CD4-positive, alpha-beta memory T cell (primary cell): ENCODE measurements at places on chromosomes 1 and 21. TPM values are rescaled to one million over a fixed set of nuclear protein-coding genes. Genes with fewer than 3 reads are reported as not detected.

DNA sequence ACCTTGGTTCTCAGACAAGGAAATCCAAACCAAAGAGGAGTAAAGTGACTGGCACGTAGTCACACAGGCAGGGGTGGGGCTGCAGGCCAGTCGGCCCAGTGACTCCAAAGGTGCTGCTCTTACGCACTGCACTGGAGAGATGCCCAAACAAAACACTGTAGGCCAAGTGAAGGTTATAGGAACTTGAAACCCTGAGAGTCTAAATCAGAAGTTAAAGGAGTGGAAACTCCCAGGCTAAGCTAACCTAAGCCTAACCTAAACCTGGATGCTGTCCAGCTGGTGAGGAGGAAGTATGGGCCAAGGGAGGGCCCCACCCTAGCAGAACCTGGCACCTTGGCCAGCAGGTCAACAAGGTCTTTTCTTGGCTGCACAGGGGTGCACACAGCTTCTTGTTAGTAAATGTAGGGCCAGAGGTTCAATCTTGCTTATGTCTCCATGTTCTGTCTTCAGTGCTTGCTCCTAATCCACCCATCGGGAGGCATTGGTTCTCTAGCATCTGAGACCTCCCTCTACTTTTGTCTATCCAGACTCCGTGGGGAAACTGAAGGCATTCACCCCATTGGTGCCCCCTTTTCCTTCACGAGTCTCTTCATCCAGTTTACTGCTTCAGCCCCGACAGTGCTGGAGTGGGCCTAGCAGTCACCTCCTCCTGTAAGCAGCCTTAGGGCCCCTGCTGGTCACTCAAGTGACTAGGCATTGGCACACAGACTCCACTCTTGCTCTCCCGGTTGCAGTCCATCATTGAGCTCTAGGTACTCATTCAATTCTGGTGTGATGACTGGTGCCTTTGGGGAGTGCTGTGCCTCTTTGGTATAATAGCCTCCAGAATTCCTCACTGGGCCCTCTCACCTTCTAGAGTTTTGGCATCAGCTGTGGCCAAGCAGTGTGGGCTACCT lies 12.9 kb upstream of the TMEM125 start:
- no peak overlapping the region for H3K27ac ChIP-seq
- H3K4me3 ChIP-seq = no peak overlapping the region
- no peaks in the 10 kb centered on the region for H3K36me3 ChIP-seq
- DNase-seq = no peak

- no peaks in the 10 kb centered on the region for H3K4me1 ChIP-seq
- no peaks in the 10 kb centered on the region for H3K27me3 ChIP-seq
- DNase-seq = no peak
- no peak overlapping the region for H3K4me3 ChIP-seq
- H3K36me3 ChIP-seq = no peaks in the 10 kb centered on the region
- no peak overlapping the region for H3K27ac ChIP-seq
Observed at GRCh38 chr1:242886137-242886536, 361.6 kb upstream of the PLD5 start.

GRCh38 chr1:64155278-64155677 lies 48.1 kb upstream of the UBE2U start:
- H3K27ac ChIP-seq = no peak overlapping the region
- H3K36me3 ChIP-seq = no peaks in the 10 kb centered on the region
- no peaks in the 10 kb centered on the region for H3K4me1 ChIP-seq
- no peak for DNase-seq

DNA sequence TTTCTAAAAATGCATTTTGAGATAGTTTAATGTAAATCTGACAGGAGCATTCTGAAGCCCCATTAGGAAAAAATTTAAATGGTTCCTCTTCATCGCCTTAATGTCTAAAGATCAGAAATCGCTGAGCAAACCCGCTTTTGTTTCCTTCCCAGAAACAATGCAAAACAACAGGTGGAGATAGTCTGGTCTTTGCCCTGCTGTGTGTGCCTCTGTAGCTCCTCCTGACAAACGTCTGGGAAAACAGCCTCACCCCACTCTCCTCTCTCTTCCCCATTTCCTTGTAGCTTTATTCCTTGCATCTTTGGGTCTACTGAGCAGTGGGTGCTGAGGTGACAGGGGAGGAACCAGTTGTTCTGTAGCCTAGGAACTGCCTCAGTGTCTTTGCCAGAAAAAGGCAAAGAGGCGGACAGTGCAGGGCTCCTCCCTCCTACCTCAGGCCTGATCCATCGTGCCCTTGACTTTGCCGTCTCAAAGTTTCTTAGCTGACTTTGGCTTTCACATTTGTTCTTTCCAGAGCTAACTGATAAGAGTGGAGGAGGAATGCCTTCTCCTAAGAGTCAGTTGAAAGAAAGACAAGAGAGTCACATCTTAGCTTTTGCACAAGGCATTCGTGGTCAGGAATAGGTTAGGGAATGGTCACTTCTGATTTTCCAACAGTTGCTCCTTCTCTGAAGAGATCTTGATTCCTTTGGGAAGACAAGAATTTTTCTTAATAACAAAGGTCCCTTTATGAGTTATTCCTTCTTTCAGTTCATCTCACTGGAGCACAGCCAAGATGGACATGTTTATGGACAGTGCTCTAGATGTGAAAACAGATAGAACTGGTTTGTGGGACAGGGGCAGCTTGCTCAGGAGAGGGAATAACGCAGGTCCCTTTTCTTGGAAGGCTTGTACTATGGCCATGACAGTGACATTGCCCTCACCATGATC lies 24.9 kb downstream of the SYT11 start:
- DNase-seq = no peak
- no peak overlapping the region for H3K4me3 ChIP-seq
- H3K27me3 ChIP-seq = no peaks in the 10 kb centered on the region
- no peaks in the 10 kb centered on the region for H3K4me1 ChIP-seq
- peaks cover 9% of the 10 kb centered on the region for H3K36me3 ChIP-seq
- H3K27ac ChIP-seq = no peak overlapping the region

DNA sequence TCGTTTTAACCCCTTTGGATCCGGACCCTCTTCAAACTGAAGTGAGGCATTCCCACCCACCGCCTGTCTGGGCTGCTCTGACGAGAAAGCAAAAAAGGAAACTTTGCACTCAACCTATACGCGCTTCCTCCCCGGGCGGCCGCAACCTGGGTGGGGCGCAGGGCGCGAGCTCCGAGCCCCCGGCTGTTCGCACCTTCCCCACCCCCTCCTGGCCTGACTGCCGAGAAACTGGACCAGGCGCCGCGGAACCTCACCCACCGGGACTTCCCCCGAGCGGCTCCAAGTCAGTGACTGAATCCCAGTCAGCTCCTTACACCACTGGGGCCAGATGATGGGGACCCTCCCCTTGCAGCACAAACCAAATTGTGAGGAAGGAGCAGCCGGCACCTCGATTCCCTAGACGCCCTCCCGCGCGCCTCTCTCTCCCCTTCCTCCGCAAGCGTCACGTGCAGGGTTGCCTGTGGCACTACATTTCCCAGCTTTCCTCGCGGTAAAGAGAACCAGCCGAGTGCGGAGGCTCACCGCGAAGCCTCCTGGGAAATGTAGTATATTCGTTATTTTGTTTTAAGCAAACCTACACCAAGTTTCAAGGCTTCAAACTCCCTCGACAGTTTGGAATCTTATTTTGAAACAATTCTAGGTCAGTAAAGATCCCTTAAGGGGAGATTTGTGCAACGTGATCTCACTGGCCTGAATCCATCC lies at the start of gene RAB29:
TSS of gene RAB29 (minus strand) at position 468 of the 702 bp plus-strand sequence. CDS start 526 bp downstream, outside the sequence.
- peak within 1 kb of the TSS; percentile 87 for H3K27ac ChIP-seq
- DNase-seq = peak; percentile 90
- H3K4me3 ChIP-seq = peak within 1 kb of the TSS; percentile 59
- H3K36me3 ChIP-seq = peaks cover 7% of the 10 kb centered on the region
- no peaks in the 10 kb centered on the region for H3K27me3 ChIP-seq
- H3K4me1 ChIP-seq = peaks cover 43% of the 10 kb centered on the region

DNA sequence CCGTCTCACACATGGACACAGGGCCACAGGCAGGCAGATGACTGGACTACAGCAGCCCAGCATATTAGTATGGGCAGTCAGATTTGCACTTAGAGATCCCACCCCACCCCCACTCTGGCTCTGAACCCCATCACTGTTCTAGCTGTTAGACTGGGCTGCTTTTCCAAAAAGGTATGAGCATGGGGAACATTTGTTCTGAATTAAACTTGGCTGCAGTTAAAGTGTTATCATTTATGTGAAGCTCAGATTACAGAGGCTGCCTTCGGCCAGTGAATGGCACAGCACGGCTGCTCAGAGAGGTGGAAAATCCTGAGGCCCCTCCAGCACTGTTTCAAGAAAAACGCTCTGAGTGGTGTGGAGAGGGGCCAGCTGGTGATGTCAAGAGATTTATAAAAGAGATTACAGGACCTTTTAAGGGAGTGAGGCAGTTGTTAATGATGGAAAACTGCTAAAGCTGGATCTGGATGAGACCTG lies 6.9 kb upstream of the NOS1AP start:
- H3K4me1 ChIP-seq = no peaks in the 10 kb centered on the region
- H3K4me3 ChIP-seq = no peak overlapping the region
- H3K27me3 ChIP-seq = no peaks in the 10 kb centered on the region
- no peak for DNase-seq

GRCh38 chr1:32676945-32677344 lies 25.6 kb downstream of the SYNC start:
- peaks cover 63% of the 10 kb centered on the region for H3K36me3 ChIP-seq
- H3K4me1 ChIP-seq = no peaks in the 10 kb centered on the region
- H3K27me3 ChIP-seq = no peaks in the 10 kb centered on the region
- no peak overlapping the region for H3K27ac ChIP-seq
- DNase-seq = no peak

- no peak for DNase-seq
- peaks cover 58% of the 10 kb centered on the region for H3K4me1 ChIP-seq
- no peak overlapping the region for H3K4me3 ChIP-seq
Observed at GRCh38 chr1:13733711-13734110, 33.7 kb downstream of the PRDM2 start.

GRCh38 chr1:218496561-218496960 lies 151.4 kb downstream of the TGFB2 start:
- no peak overlapping the region for H3K27ac ChIP-seq
- H3K4me1 ChIP-seq = no peaks in the 10 kb centered on the region

GRCh38 chr1:150748878-150749719 lies 16.5 kb downstream of the CTSS start:
- H3K4me3 ChIP-seq = no peak overlapping the region
- H3K36me3 ChIP-seq = peaks cover 58% of the 10 kb centered on the region
- no peak for DNase-seq
- H3K4me1 ChIP-seq = no peaks in the 10 kb centered on the region
- no peaks in the 10 kb centered on the region for H3K27me3 ChIP-seq
- H3K27ac ChIP-seq = no peak overlapping the region

DNA sequence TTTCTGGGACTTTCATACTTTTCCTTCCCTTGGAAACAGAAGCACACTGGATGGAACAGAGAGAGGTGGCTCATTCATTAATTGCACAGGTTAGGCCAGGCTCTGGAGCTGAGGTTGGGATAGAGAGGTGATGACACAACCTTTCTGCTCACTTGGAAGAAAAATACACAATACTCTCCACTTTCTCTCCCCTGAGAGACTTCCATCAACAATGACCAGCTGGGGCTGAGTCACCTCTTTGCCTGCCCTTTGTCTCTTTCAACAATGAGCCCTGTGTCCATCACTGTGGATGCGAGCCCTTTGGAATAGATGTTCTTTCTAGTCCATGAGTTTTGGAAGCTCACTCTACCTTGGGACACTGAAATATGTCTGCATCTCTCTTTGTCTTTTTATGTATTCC lies 43.1 kb downstream of the ATP2B4 start:
- DNase-seq = no peak
- H3K4me1 ChIP-seq = peaks cover 82% of the 10 kb centered on the region
- H3K4me3 ChIP-seq = no peak overlapping the region
- H3K36me3 ChIP-seq = no peaks in the 10 kb centered on the region

GRCh38 chr1:22038036-22038435 lies 14.5 kb upstream of the CDC42 start:
- no peak overlapping the region for H3K4me3 ChIP-seq
- no peak overlapping the region for H3K27ac ChIP-seq
- H3K36me3 ChIP-seq = no peaks in the 10 kb centered on the region
- no peak for DNase-seq

DNA sequence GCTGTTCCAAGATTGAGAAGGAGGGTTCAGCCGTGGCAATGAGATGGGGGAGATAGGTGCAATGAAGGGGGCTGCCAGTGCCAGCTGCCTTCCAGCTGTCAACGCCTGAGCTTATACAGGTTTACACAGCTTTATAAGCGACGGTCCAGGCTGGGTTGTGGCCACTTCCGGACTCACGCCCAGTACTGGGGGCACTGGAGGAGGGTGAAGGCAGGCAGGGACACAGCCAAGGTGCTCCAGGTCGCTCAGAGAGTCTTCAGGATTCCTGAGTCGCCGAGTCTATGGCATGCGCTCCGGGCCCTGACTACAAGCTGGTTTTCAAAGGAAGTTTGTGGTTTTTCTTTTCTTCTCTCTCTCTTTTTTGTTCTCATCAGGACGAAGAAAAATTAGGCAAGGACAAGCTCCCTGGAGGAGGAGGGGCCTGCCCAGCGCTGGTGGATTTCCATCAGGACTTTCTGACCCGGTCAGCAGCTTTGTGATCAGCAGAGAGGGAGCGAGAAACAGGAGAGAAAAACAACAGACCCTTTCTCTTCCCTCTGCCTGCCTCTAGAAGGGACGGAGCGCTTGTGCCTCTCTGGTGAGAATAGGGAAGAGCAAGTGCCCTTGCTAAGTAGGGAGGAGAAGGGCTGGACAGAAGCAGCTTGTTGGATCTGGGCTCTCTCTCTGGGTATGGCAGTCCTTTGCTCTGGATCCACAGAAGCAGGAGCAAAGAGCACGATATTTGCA lies at the start of gene MINDY1:
TSS of gene MINDY1 (minus strand) at position 576 of the 726 bp plus-strand sequence. CDS start 4,285 bp downstream, outside the sequence.
- peaks cover 2% of the 10 kb centered on the region for H3K36me3 ChIP-seq
- H3K27me3 ChIP-seq = no peaks in the 10 kb centered on the region
- H3K4me3 ChIP-seq = peak within 1 kb of the TSS; percentile 92
- peak; percentile 34 for DNase-seq

- H3K4me1 ChIP-seq = peaks cover 20% of the 10 kb centered on the region
- no peak overlapping the region for H3K27ac ChIP-seq
- no peaks in the 10 kb centered on the region for H3K36me3 ChIP-seq
- H3K4me3 ChIP-seq = no peak overlapping the region
Observed at GRCh38 chr21:14600569-14601297, 54.6 kb upstream of the SAMSN1 start.

GRCh38 chr1:225766967-225767633 lies 10.5 kb upstream of the SRP9 start:
- H3K4me3 ChIP-seq = no peak overlapping the region
- no peaks in the 10 kb centered on the region for H3K36me3 ChIP-seq
- DNase-seq = no peak
- no peaks in the 10 kb centered on the region for H3K27me3 ChIP-seq

GRCh38 chr21:14206222-14206621 lies 4.5 kb downstream of the LIPI start:
- H3K27me3 ChIP-seq = no peaks in the 10 kb centered on the region
- no peaks in the 10 kb centered on the region for H3K4me1 ChIP-seq
- H3K27ac ChIP-seq = no peak overlapping the region
- no peaks in the 10 kb centered on the region for H3K36me3 ChIP-seq
- DNase-seq = no peak

Gene TGFB2
- not detected for total RNA-seq

Gene OPTC
- total RNA-seq = not detected

Gene CD53
- total RNA-seq = 337 TPM

Gene MPL
- not detected for total RNA-seq

Gene DENND2C
- 0.78 TPM for total RNA-seq

Gene FAM163A
- total RNA-seq = 0.29 TPM

Gene MAP10
- 2.7 TPM for total RNA-seq

Gene TINAGL1
- total RNA-seq = not detected

Gene BGLAP
- total RNA-seq = 7.7 TPM

Gene PTGFR
- not detected for total RNA-seq

Gene LRRC38
- total RNA-seq = not detected

Gene FABP3
- not detected for total RNA-seq
